ENCODE measurements at places on chromosomes 16 and 17. TPM values are rescaled to one million over a fixed set of nuclear protein-coding genes. Genes with fewer than 3 reads are reported as not detected.
A peak's percentile ranks its signal among the peaks of the same experiment; 100 is the strongest.

METTL23 gene
- 35.0 TPM for polyA plus RNA-seq

GRCh38 chr17:78124836-78125137 is 3.8 kb downstream of the TMC6 start:
- DNase-seq = no peak

PIK3R5 gene
- not detected for polyA plus RNA-seq

DNA sequence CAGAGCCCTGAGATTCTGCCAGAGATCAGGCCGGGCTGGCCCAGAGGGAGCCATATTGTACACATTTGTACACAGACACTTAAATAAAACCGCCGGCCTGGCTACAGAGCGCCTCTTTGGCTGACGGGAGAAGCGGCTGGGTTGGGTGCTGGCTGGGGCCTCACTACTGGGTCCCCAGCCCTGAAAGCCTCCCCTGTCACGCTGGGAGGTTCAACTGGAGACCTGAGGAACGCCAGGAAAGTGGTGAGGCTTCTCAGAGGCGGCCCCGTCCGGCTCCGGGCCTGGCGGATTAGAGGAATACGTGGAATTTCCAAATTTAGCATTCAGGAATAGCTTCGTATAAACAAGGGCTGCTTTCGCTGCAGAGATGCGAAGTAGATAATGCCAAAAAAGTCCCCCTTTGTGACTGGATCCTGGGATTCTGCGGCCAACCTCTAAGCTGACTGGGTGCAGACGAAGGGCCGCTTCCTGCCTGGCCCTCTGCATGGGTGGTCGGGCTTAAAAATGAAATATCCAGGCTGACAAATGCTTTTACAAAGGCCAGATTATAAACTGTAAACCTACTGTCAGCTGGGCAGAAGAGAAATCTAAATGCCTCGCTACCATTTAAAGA is 252.4 kb downstream of the IRF8 start:
- DNase-seq = no peak

- DNase-seq = no peak
These were observed 229.9 kb downstream of the MSI2 start for GRCh38 chr17:57485916-57486881.

DNA sequence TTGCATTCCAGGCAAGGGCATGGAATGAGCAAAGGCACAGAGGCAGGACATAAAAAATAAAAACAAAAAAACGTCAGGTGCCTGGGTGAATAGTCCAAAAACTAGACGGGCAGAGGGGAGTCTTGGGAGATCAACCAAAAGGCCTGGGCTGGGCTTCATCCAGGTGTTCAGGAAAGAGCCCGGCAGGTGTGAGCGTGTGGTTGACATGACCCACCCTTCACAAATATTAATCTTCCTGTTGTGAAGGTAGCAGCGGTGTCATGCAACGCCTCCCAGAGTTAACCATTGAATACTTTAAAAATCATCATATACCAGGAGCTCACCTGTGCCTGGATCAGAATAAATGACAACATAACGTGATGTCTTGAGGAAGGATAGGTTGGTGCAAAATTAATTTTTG is 90.6 kb downstream of the USP22 start:
- no peak for DNase-seq

DNA sequence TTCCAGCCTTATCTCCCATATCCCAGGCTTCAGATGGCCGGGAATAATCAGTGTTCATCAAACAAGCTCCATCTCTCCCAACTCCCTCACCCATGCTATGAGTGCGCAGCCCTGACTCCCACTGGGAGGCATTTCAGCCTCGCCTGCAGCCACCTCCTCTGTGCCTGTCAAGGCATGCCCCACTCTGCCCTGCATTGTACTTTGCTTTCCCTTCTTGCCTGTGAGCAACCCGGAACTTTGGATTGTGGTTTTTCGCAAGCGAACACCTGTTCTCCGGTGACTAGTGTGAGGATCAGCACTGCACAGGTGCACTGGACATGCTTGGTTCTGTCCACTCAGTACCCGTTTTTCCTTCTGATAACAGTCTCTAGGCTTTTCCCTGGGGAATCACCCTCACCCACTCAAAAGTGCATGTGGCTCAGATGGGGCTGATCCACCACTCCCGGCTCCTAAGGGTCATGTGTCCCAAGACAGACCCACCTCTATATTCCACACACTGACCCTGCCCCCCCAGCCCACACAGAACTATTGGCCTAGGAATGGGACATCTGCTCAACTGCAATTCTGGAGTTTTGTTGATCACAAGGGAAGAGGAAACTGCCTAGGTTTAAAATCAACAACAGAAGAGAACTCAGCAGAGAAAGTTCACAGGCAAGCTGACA is 9.1 kb downstream of the CHST6 start:
- DNase-seq = no peak

DNA sequence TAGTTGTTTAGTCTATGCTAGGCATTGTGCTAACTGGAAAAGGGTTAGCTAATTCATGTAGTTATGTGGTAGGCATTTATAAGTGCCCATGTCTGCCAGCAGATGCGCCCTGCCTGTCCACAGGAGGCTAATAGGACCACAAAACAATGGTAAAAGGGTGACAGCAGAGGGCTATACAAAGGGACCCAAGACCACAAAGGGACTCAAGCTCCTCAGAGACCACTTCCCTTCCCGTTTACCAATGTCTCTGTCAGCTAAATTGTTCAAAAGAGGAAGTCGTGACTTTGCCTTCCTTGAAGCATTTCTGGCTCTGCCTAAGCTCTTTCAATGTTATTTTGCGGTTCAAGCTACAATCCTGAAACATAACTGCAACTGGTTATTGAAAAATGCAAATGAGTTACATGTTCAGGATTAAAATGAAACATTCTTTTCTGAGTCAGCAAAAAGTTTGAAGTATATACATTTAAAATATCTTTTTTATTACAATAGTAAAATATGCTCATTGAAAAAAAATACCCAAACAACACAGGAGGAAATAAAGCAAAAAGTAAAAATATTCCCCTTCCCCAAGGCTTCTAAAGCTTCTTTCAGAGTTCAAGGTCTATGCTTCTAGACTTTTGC is 149.2 kb downstream of the MAF start:
- DNase-seq = no peak

- peak; percentile 14 for DNase-seq
These were observed 123.4 kb downstream of the ASIC2 start for GRCh38 chr17:33169580-33170285.

DNA sequence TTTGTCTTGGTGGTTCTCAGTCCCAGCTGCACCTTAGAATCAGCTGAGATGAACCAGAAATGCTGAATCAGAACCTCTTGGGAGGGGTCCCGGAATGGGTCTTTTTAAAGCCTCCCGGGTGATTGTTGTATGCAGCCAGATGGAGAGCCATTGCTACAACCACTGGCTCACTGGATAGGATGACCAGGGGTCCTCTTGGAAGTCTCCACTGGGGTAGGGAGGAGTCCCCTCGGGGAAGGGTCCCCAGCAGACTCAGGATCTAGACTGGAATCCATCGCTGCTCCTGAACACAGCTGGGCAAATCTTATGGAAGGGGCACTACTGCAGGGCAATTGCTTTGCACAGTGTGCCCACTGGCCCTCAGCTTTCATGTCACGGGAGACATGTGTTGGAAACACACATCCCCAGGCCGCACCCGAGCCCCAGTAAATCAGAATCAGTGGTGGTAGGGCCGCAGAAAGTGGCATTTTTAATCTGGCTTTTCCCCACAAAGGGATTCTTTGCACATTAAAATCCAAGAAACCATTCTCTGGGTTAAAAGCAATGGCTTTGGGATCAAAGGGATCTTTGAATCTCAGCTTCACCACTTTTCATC is 117.3 kb downstream of the IRX5 start:
- no peak for DNase-seq

DNA sequence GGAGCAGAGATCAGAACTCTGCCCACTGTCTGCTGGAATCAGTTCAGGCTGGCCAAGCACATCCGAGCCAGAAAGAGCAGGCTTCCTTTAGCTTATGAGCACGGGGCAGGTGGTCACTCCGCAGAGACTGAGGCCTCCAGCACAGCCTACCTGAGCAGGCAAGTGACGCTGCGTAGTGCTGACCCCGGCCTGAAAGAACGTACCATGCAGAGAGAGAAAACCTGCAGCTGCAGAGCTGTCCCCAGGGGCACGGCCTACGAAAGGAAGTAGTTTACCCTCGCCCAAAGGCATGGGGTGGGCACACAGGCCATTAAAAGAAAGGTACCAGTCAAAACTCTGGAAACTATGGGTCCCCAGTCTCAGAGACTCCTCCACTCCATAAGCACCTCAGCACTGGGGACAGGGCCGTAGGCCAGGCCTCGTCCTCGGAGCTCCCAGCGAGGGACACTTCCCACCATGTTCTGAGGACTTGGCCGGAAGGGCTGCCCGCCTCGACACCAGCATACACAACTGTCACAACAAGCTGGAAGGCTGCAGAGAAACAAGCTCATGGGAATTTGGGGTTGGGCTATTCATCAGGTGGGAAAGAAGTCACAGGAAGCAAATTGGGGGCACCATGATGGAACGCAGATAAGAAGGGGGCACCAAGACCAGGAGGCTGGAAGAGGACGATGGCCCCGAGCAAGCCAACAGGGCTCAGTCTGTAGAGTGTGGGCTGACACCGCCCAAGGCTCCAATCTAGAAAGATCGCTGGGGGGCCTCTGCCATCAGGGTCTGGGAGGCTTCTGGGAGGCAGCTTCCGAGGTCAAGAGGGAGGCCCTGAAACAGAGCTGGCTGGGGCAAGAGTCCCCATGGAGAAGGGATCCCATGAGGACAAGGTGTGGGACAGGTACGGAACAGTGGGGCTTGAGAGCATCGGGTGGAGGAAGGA is 21.2 kb downstream of the MEAK7 start:
- no peak for DNase-seq

BCAS3 gene
- polyA plus RNA-seq = 16.1 TPM

- no peak for DNase-seq
These were observed 911.6 kb downstream of the KCNJ2 start for GRCh38 chr17:71080937-71081336.

DNA sequence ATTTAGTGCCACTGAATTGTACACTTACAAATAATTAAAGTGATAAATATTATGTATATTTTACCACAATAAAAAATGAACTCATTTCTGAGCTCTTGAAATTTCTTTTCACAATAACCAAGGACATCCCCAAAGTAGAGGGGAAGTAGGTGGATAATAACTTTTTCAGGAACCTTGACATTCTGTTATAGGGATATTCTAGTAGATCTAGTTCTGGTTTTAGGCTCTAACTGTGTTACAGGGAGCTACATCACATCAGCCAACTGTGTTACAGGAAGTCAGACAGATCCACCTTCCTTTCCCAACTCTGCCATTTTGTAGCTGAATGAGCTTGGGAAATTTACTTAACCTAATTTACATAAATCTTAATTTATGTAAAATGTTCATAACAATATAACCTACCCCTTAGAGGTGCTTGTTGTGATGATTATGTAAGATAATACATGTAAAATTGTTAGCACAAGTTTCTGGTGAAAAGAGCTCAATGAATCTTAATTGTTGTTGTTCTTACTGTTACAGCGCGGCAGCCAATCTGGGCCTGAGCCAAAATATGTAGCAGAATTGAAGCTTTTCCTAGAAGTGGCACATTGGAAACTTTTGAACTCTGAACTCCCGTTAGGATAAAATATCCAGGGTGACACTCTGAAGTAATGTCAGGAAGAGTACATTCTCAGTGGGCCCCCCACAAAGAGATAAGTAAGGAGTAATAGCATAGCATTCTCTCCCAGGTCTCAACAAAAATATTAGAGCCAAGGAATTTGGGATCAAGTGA is 169.8 kb downstream of the AATF start:
- no peak for DNase-seq

- no peak for DNase-seq
These were observed 772 bp downstream of the PFAS start for GRCh38 chr17:8249621-8250500.

DNA sequence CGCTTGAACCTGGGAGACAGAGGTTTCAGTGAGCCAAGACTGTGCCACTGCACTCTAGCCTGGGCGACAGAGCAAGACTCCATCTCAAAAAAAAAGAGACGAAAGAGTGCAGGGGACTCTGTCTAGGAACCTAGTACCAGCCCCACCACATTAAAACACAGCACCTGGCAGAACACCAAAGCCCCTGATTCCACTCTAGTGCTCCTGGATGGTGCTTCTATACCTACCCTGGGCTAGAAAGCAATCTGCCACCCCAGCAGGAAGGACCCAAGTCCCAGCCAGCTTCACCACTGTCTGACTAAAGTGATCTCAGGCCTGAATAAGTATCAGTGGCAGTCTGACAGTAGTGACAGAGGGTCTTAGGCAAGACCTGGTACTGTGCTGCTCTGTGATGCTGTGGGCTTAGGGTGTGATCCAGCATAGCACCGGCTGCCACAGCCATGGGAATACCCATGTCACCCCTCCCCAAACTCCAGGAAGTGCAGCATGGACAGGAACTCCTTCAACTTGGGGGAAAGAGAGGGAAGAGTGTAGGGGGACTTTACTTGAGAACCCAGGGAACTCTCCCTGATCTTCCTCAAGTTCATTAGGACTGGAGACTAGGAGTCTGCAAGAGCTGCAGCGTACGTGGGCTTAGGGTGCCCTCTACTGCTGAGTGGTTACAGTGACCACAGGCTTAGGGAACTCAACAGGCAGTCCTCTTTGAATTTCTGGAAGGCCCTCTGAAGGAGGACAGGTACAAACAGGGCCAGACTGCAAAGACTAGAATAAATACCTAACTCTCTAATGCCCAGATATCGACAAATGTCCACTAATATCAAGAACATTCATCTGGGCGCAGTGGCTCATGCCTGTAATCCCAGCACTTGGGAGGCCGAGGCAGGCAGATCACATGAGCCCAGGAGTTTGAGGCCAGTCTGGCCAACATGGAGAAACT is 30.0 kb upstream of the RNF43 start:
- DNase-seq = peak; percentile 17

- no peak for DNase-seq
These were observed 141.6 kb downstream of the VPS53 start for GRCh38 chr17:573036-573435.

- DNase-seq = peak; percentile 69
These were observed 5.1 kb upstream of the RASL10B start for GRCh38 chr17:35726127-35726952.

HOXB1 gene
- not detected for polyA plus RNA-seq

DNA sequence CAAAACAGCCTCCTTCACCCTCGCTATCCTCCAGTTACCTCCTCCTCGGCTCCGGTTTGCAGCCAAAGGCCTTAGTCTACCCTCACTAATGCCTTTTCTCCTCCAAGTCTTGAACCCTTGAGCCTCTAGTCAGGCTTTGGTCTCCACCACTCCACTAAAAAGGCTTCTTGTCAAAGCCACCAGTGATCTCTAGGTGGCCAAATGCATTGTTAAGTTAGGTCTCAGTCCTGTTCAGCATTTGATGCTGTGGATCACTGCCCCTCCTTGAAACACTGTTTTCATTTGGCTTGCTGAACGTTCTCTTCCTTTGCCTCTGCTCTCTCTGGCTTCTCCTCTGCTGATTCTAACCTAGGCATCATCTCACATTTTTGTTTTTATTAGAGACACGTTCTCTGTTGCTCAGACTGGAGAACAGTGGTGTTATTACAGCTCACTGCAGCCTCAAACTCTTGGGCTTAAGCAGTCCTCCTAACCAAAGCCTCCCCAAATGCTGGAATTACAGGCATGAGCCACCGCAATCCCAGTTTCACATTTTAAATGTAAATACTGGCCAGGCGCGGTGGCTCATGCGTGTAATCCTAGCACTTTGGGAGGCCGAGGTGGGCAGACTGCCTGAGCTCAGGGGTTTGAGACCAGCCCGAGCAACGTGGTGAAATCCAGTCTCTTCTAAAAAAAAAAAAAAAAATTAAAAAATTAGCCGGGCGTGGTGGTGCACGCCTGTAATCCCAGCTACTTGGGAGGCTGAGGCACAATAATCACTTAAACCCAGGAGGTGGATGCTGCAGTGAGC is 1.1 kb downstream of the SGF29 start:
- DNase-seq = no peak

PYDC1 gene
- polyA plus RNA-seq = not detected

PNPO gene
- polyA plus RNA-seq = 19.6 TPM
